ENCODE measurements at places on chromosomes 3 and 15. TPM values are rescaled to one million over a fixed set of nuclear protein-coding genes. Genes with fewer than 3 reads are reported as not detected.

DNA sequence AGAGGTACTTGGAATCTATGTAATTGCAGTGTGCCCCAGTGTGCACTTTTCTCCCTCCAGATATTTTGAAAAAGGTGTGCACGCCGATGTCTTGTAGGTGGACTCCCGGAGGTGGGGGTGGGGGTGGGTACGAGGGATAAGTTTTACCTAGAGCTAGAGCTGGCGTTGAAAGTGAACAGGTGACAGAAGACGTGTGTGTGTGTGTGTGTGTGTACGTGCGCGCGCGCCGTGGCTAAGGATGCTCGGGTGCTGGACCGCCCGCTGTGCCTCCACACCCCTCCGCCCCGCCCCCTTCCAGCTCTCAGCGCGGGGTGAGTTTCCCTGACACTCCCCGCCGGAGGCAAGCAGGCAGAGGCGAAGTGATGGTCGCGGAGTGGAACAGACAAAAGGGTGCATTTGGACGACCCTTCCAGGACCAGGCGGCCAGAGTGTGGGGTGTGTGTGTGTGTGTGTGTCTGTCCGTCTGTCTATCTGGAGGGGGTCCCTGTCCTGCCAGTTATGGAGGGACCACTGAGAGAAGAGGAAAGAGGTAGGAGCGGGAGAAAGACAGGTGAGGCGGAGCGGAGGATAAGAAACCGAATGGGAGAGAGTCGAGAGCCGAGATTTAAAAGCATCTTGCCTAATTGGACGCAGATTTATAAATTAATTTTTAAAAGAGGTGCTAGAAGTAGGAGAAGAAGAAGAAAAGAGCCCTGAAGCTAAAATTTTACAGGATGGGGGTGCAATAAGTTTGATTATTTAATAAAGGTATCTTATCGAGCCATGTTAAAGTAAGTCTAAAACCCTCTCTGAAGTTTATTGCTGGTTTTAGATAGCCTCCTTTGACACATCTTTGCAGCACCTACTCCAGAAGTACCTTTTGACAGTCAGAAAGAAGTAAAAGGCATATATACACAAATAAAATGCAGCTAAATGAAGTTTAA, 335.8 kb upstream of the THRB start:
- no peak for DNase-seq

DNA sequence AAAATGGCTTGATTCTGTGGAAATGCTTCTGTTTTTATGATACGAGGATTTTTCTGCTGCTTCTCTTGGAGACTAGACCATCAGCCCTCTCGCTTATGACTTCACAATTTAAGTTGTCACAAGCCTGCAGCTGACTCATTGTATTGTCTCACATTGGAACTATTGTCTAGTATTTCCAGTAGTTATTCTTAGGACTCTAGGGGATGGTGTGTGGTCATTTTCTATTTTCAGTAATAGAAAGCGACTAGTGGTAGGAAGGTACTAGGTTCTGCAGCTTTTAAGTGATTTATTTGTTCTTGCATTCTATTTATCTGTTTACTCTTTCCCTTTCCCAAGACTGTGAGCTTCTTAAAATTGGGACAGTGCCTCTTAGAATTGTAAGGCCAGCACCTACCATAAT, 66.3 kb upstream of the CRTC3 start:
- DNase-seq = peak; percentile 96

DNA sequence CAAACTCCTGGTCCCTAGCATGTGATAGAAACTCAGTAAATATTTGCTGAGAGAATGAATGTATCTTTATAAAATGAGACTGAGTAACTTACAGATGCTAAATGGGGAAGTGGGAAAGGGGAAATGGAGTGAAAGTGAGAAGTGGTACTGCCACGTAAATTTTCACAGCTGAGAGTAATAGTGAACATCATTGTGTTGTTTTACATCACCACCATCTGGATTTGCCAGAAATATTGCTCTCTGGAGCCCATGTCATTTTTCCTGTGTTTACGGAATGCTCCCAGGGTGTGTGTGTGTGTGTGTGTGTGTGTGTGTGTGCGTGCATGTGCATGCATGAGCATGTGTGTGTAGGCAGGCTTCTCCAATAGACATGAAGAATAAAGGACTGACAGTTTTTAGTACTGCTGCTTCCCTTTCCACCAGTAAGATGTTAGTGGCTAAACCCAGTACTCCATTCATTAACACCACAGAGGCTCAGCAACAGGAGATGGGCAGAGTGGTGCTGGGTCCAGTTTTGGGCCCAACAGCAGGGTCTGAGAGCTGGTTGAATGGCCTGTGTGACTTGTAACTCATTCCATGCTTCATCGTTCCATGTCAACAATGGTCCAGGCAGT, 57.3 kb downstream of the DIPK2A start:
- DNase-seq = no peak

GRCh38 chr15:98150084-98150483, 189.6 kb downstream of the ARRDC4 start:
- DNase-seq = no peak

- DNase-seq = peak; percentile 64
These were observed 63.5 kb upstream of the CLDN18 start for GRCh38 chr3:137946356-137946973.

DNA sequence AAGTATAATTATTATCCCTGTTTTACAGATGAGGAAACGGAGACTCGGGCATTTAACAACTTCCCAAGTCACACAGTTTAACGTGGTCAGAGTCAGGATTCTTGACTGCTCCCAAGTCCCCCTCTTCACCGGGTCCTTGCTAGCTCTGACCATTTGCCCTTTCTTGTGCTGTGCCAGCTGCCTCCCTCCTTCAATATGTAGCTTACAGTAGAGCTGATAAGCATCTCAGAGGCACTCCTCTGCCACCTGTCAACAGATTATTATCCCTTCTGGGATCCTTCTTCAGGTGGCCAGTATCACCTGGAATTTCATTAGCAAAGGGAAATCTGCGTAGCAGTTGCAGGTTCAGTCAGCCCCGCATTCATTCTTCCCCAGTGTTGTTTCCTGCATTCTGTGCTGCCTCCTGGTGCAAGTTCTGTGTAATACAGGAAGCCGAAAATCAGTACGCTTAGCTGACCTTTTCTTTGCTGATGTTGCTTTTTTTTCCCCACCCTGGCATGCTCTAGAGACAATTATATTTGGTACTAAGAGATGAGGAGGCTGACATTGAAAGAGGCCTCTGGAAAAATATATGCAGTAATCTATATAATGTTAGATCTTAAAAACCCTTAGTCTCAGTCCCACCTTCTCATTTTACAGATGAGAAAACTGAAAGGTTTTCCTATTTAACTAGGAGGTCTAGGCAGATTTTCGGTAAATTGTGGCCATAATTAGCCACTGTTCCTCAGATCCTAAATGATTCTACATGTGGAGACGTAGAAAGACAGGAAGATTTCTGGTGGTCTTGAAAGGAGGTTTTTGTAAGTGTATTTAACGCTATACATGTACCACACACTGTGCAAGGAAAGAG, 24.8 kb downstream of the TMOD2 start:
- peak; percentile 45 for DNase-seq

DNA sequence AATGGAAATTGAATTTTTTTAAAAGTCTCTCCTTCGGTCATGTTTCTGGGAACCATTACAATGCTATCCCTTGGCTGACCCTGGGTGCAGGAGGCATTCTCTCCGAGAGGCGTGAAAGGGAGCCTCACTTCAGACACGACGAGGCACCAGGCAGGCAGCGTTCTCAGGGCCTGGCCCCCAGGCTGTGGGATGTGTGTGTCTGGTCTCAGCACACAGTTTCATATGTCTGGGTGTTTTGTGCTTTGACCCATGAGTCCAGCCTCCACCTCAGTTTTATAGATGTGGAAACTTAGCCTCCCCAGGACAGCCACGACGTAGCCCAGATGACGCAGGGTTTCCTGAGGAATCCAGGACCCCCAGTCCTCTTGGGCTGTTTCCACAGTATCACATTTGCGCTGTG, 34.0 kb downstream of the FGD5 start:
- DNase-seq = no peak

DNA sequence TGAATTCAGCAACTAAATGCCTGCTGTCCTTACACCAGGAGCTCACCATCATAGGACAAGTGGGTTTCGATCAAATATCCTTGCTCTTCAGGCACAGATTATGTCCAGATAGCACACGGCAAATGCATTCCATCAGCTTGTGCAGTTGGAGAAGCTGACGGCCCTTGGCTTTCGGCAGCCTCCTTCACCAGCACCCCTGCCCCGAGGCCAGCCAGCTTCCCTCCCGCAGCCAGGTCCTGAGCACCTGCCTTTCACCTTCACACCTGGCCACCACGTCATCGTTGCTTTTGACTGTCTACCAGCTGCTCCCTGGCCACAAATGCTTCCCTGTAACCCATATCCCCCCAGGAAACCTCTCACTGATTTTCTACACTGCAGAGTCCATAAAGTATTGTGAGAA, 355.5 kb downstream of the OCA2 start:
- no peak for DNase-seq

- DNase-seq = no peak
These were observed 135.5 kb upstream of the RBMS3 start for GRCh38 chr3:29145360-29145759.

DNA sequence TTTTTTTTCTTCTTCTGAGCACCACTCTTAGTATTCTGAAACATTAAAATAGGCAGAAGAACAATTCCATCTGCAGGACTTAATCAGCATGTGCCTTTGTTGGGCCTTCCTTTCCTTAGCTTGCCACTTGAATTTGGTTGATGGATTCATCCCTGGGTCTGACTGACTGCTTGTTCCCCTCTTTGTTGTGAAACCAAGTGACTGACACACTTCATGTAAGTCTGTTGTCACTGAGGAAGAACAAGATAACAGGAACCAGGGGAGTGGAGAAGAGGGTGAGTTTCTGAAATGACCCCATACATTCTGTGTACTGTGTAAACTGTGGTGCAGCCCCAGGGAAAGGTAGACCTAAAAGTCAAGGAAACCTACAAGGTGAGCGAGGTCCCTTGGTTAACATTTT, 188.7 kb upstream of the TBC1D5 start:
- no peak for DNase-seq

GRCh38 chr3:154040283-154040682, 80.9 kb upstream of the ARHGEF26 start:
- DNase-seq = no peak

GRCh38 chr3:172946061-172946460, 195.0 kb downstream of the SPATA16 start:
- no peak for DNase-seq

DNA sequence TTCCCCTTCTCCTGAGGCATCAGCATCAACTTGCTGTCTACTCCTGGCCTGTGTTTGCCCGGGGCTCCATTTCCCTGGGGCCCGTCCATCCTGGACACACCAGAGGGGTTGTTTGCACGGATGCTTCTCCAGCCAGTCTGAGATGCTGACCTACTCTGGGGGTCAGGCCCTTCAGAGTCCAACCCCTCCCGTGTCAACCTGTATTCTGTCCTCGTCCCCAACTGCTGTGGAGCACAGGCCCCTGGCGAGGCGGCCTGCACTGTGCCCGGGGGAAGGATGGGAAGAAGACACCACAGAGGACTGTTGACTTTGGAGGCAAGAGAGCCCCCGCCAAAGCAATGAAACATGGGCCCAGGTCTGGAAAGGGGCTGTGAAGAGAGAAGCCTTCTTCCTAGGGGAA, 25.8 kb downstream of the ALS2CL start:
- DNase-seq = no peak

DNA sequence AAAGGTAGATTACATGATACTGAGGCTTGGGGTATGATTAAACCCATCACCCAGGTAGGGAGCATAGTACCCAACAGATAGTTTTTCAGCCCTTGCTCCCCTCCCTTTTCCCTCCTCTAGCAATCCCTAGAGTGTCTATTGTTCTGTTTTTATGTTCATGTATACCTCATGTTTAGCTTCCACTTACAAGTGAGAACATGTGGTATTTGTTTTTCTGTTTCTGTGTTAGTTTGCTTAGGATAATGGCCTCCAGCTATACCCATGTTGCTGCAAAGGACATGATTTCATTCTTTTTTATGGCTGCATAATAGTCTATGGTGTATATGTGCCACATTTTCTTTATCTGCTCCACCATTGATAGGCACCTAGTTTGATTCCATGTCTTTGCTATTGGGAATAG, 82.7 kb downstream of the MYLK start:
- no peak for DNase-seq

- no peak for DNase-seq
These were observed 307.6 kb downstream of the ZBTB20 start for GRCh38 chr3:114839476-114839875.

DNA sequence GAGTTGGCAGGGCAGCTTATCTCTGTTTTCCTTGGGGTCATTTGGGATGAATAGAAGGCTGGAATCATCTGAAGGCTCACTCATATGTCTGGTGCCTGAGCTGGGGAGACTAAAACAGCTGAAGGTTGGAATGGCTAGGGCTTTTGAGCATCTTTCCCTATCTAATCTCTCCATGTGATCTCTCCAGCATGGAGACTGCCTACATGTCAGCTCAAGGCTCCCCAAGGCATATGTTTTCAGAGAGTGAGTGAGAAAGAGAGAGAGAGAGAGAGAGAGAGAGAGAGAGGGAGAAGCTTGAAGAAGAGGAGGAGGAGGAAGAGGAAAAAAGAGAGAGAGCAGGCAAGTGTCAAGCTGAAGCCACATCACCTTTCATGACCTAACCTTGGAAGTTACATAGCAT, 143.4 kb downstream of the EBLN2 start:
- no peak for DNase-seq

DNA sequence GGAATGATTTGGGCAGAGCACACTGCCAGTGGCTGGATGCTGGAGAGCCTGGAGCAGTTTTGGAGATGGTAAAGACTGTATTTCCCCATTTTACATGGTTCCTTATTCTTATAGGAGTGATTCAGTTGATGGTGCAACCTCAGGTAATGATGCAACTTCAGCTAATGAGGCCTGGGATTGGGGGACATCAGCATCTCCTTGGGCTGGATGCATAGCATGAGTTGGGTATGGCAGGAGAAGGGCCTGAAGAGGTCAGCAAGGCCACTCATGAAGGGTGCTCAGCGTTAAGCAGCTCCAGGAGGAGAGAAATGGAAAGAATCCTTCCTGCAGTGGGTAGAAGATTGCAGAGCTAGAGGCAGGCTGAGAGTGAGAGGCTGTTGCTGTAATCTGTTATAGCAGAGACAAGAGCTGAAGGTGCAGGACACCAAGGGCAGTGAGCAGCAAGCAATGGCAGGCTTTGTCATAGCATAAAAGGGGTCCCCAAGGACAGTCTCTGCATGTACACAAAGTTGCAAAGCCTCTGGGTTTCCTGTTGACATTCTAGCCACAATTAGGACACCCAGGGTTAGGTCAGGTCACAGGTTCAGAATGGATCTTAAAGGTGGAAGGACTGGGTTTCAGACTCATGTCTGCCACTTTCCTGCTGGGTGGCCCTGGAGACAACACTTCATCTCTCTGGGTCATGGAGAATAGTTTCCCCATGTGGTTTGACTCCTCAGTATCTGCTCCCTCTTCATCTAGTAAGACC, 29.5 kb upstream of the SNRK start:
- DNase-seq = no peak

GRCh38 chr3:136950623-136951022, 7.2 kb upstream of the IL20RB start:
- DNase-seq = no peak

The LRRC31 gene
- total RNA-seq = not detected

The SI gene
- not detected for total RNA-seq

The CFAP161 gene
- 0.24 TPM for total RNA-seq

The TLR9 gene
- total RNA-seq = not detected

The TNFSF10 gene
- total RNA-seq = not detected

The STIMATE gene
- total RNA-seq = 8.9 TPM

The ZNF660 gene
- total RNA-seq = 1.8 TPM

The ANKRD34C gene
- 0.05 TPM for total RNA-seq

The SH3BP5 gene
- total RNA-seq = 12.2 TPM

The MYRIP gene
- 0.10 TPM for total RNA-seq

The HACD2 gene
- 17.3 TPM for total RNA-seq
